ENCODE measurements at places on chromosomes 11 and 22.

- DNase-seq: no peak
These were observed 152.8 kb upstream of the NTM start for GRCh38 chr11:131217313-131218310.

DNA sequence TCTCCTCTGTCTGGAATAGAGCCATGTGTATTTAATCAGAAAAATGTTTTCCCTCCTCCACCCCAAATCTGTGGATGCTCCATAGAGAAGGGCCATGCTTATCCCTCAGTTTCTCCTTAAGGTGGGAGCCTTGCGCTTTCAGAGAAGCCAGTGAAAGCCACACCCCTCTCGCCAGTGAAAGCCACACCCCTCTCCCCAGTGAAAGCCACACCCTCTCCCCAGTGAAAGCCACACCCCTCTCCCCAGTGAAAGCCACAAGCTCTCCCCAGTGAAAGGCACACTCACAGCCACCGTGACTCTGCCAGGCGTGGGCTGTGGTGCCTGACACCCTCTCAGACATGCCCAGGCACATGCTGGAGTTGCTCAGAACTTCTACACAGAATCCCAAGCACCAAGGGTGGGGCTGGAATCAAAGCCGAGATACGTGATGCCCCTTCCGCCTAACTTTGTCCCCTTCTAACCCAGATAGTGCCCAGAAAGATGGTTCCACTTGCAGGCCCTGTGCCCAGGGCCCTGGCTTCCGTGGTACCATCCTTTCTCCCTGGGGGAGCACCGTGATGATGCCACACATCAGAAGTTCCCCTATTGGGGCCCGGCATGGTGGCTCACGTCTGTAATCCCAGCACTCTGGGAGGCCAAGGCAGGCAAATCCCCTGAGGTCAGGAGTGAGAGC is 16.5 kb upstream of the PRR5 start:
- no peak for DNase-seq

DNA sequence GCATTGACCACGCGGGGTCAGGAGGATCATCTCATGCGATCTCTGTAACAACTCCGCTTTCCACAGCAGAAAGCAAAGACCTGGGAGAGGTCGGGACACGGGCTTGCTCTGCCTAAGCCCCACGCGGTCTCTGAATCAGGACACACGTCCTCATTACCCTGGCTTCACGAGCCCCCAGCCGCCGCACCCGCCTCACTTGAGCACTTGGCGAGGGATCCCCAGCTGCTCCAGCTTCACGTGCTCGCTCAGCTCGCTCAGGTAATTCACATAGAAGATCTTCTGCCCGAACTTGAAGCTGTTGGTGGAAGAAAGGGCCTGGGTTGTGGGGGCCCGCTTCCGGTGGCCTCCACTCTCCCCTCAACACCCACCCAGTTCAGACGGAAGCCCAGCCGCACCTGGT is 19.6 kb downstream of the ARHGAP1 start:
- DNase-seq: no peak

GRCh38 chr11:78261367-78261766 is 72.6 kb downstream of the USP35 start:
- DNase-seq: no peak

DNA sequence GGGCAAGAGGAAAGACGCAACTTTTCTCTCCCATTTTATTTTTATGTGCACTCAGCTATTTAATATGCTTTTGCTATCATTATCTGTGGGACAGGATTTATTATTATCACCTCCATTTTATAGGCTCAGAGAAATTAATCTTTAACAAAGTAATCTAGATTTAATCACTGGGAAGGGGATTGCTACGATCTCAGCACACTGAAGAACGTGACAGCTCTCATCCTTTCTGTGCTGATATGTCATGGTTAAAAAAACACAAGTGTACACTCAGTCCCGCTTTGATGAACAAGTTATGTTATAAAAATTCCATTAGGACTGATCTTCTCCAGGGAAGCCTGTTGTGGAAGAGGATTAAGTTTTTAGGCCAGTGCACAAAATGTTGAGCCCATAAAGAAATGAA is 37.6 kb downstream of the CYB5R2 start:
- DNase-seq: no peak

- DNase-seq: no peak
These were observed 93.0 kb downstream of the SCN3B start for GRCh38 chr11:123561431-123561800.

Data from hypothalamus (tissue), 51 donors.